ENCODE measurements at places on chromosomes 5 and 9.
A peak's percentile ranks its signal among the peaks of the same experiment; 100 is the strongest.

DNA sequence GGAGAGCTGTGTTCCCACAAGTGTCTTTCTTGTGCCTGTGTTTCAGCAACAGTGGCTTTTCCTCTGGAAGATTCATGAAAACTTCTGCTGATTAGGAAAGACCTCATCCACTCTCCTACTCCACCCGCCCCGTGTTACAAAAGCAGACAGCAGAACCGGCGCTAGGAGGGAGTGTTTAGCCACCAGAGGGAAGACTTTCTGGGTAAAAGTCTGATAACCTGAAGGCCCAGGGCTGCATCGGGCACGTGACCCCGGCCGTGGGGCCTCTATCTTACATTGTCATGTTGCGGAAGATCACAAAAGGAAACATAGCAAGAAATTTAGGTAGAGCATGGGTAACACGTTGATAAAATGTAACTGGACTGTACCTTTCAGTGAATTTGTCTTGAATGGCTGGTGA lies 32.0 kb upstream of the DMRT2 start:
- no peak overlapping the region for H3K27ac ChIP-seq
- H3K4me3 ChIP-seq, result no peak overlapping the region
- no peak for DNase-seq

DNA sequence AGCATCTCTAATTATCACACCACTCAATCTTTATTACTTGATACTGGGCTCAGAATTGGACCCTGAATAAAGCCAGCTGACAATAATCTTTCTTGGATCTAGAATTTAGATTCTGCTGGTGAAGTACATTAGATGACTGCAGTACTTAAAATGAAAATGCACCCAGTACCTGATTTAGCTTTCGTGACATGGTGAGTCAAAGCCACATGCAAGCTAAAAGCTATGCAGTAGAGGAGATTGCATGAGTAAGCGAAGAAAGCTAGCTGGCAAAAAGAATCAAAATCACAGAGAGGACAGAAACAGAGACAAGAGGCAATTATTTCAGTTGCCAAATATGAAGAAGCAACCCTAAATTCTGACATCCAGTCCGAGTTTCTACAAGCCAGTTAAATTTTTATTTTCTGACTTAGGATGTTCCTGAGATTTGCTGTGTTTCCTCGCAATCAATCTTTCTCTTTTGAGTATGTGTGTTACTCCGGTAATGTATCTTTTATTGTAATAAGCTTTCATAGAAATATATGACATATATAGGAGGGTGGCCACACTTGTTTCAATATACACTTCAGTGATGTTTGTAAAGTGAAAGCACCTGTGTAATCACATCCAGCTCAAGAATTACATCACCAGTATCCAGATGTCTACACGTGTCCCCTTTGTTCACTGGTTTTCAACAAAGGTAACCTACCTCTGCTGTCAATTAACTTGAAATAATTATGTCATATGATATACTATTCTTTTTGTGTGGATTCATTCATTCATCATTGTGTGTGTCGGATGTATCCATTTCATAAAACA lies 101.7 kb downstream of the CDH18 start:
- no peak overlapping the region for H3K4me3 ChIP-seq
- H3K27me3 ChIP-seq, result no peaks in the 10 kb centered on the region
- no peak overlapping the region for H3K27ac ChIP-seq
- H3K4me1 ChIP-seq, result no peaks in the 10 kb centered on the region
- no peaks in the 10 kb centered on the region for H3K36me3 ChIP-seq
- no peak for DNase-seq

- DNase-seq, result no peak
- H3K4me1 ChIP-seq, result no peaks in the 10 kb centered on the region
- peaks cover 2% of the 10 kb centered on the region for H3K36me3 ChIP-seq
- H3K4me3 ChIP-seq, result no peak overlapping the region
Measured at GRCh38 chr9:131976157-131977108, 103.2 kb downstream of the MED27 start.

GRCh38 chr5:88948746-88949600 lies 66.0 kb upstream of the MEF2C start:
- no peak for DNase-seq
- H3K27ac ChIP-seq, result no peak overlapping the region
- peaks cover 4% of the 10 kb centered on the region for H3K27me3 ChIP-seq
- no peaks in the 10 kb centered on the region for H3K4me1 ChIP-seq
- H3K36me3 ChIP-seq, result no peaks in the 10 kb centered on the region
- H3K4me3 ChIP-seq, result no peak overlapping the region

GRCh38 chr5:142245786-142246185 lies 79.0 kb downstream of the SPRY4 start:
- H3K4me1 ChIP-seq, result peaks cover 2% of the 10 kb centered on the region
- DNase-seq, result no peak
- no peaks in the 10 kb centered on the region for H3K36me3 ChIP-seq
- H3K27me3 ChIP-seq, result no peaks in the 10 kb centered on the region
- H3K4me3 ChIP-seq, result no peak overlapping the region

- DNase-seq, result no peak
- no peaks in the 10 kb centered on the region for H3K36me3 ChIP-seq
- H3K27ac ChIP-seq, result no peak overlapping the region
- H3K27me3 ChIP-seq, result peaks cover 1% of the 10 kb centered on the region
Measured at GRCh38 chr9:77449240-77450084, 198.7 kb downstream of the GNA14 start.

- no peak overlapping the region for H3K27ac ChIP-seq
- H3K4me3 ChIP-seq, result no peak overlapping the region
- no peaks in the 10 kb centered on the region for H3K36me3 ChIP-seq
- no peaks in the 10 kb centered on the region for H3K4me1 ChIP-seq
- no peaks in the 10 kb centered on the region for H3K27me3 ChIP-seq
Measured at GRCh38 chr5:144390133-144390532, 219.5 kb downstream of the KCTD16 start.

GRCh38 chr9:95841377-95841776 lies 34.1 kb upstream of the ERCC6L2 start:
- no peak overlapping the region for H3K4me3 ChIP-seq
- H3K36me3 ChIP-seq, result peaks cover 12% of the 10 kb centered on the region
- no peaks in the 10 kb centered on the region for H3K4me1 ChIP-seq
- peaks cover 6% of the 10 kb centered on the region for H3K27me3 ChIP-seq

DNA sequence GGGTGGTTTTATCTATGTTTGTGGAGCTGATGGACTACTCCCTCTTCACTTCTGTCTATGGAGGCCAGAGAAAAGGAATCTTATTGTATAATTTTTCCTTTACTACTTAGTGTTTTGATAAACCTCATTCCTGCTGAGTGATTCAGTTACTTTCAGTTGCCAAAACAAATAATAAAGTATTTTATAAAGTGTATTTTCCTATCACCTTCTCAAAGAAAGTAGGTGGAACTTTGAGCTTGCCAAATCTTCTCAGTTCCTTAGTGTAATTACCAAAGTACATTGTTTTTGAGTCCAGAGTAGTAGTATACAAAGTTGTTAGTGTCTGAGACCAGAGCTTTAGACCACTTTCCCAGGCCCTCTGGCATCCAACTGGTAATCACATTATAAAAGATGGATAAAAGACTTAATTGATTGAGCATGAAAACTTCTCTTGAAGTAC lies 13.5 kb downstream of the RABGAP1 start:
- peaks cover 10% of the 10 kb centered on the region for H3K36me3 ChIP-seq
- no peak overlapping the region for H3K27ac ChIP-seq
- H3K4me3 ChIP-seq, result no peak overlapping the region
- peaks cover 4% of the 10 kb centered on the region for H3K4me1 ChIP-seq

- H3K4me1 ChIP-seq, result peaks cover 16% of the 10 kb centered on the region
- DNase-seq, result no peak
- H3K4me3 ChIP-seq, result no peak overlapping the region
- H3K27ac ChIP-seq, result no peak overlapping the region
Measured at GRCh38 chr9:27336829-27337228, 39.9 kb upstream of the EQTN start.

- H3K27ac ChIP-seq, result no peak overlapping the region
- no peaks in the 10 kb centered on the region for H3K27me3 ChIP-seq
- DNase-seq, result peak; percentile 31
- H3K4me1 ChIP-seq, result peaks cover 4% of the 10 kb centered on the region
- peaks cover 20% of the 10 kb centered on the region for H3K36me3 ChIP-seq
Measured at GRCh38 chr5:138282920-138283742, 8.7 kb upstream of the GFRA3 start.

- H3K27ac ChIP-seq, result no peak overlapping the region
- no peaks in the 10 kb centered on the region for H3K4me1 ChIP-seq
Measured at GRCh38 chr5:102554728-102555127, 55.9 kb upstream of the SLCO6A1 start.

- no peaks in the 10 kb centered on the region for H3K4me1 ChIP-seq
- H3K27ac ChIP-seq, result no peak overlapping the region
- H3K27me3 ChIP-seq, result no peaks in the 10 kb centered on the region
- H3K4me3 ChIP-seq, result no peak overlapping the region
- no peaks in the 10 kb centered on the region for H3K36me3 ChIP-seq
Measured at GRCh38 chr5:143646961-143647360, 165.0 kb upstream of the HMHB1 start.

- no peaks in the 10 kb centered on the region for H3K4me1 ChIP-seq
- H3K27me3 ChIP-seq, result no peaks in the 10 kb centered on the region
- no peak for DNase-seq
- no peaks in the 10 kb centered on the region for H3K36me3 ChIP-seq
Measured at GRCh38 chr9:2336055-2336454, 285.5 kb upstream of the VLDLR start.

DNA sequence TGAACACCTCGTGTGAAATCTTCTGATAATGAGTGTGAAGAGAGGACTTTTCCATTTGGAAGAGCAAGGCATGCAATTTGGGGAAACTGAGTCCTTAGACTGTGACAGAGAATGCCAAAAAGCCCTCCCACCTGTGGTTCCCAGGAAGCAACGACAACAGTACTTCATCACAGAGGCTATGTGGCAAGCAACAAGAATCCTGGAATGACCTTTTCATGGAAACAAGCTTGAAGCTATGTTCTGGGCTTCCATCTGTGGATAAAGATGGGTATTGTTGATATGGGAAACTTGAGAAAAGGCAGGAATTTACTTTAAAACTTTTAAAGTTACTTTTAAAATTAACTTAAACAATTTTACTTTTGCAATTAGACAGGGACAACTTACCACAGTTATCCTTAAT lies 131.2 kb upstream of the ANKH start:
- H3K27me3 ChIP-seq, result peaks cover 32% of the 10 kb centered on the region
- H3K4me3 ChIP-seq, result no peak overlapping the region
- peaks cover 18% of the 10 kb centered on the region for H3K4me1 ChIP-seq
- no peak overlapping the region for H3K27ac ChIP-seq
- H3K36me3 ChIP-seq, result peaks cover 6% of the 10 kb centered on the region
- DNase-seq, result no peak

GRCh38 chr5:103587185-103587748 lies 24.7 kb upstream of the NUDT12 start:
- H3K4me3 ChIP-seq, result no peak overlapping the region
- no peaks in the 10 kb centered on the region for H3K36me3 ChIP-seq
- no peak overlapping the region for H3K27ac ChIP-seq

GRCh38 chr9:123164285-123164684 lies 104.1 kb downstream of the STRBP start:
- H3K27ac ChIP-seq, result no peak overlapping the region
- DNase-seq, result no peak
- peaks cover 6% of the 10 kb centered on the region for H3K4me1 ChIP-seq
- H3K36me3 ChIP-seq, result no peaks in the 10 kb centered on the region

GRCh38 chr5:8683496-8683895 lies 814.5 kb downstream of the MTRR start:
- no peak overlapping the region for H3K27ac ChIP-seq
- no peaks in the 10 kb centered on the region for H3K27me3 ChIP-seq
- H3K4me1 ChIP-seq, result no peaks in the 10 kb centered on the region
- no peak overlapping the region for H3K4me3 ChIP-seq

GRCh38 chr5:8288897-8289516 lies 420.1 kb downstream of the MTRR start:
- no peak overlapping the region for H3K27ac ChIP-seq
- H3K36me3 ChIP-seq, result no peaks in the 10 kb centered on the region
- DNase-seq, result no peak
- H3K27me3 ChIP-seq, result no peaks in the 10 kb centered on the region
- no peaks in the 10 kb centered on the region for H3K4me1 ChIP-seq

DNA sequence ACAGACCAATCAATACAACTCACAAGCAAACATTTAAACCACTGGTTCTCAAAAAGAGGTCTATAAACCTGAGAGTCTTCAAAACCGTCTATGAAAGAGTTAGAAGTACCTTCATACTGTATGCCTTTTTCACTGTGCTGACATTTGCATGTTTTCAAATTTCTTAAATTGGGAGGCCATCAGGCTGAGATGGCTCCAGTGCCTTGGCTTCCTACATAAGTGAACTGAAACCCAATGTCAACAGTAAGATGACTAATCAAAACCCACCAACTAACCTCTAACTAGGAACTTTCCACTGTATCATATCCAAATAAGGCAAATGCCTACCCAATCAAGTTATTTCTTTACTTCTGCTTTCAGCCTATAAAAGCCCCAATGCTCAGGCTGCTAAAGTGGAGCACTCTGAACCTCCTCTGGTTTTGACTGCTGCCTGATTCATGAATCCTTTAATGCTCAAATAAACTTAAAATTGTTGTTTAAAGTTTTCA lies 35.1 kb downstream of the FAM13B start:
- no peaks in the 10 kb centered on the region for H3K27me3 ChIP-seq
- H3K4me1 ChIP-seq, result peaks cover 33% of the 10 kb centered on the region
- peaks cover 55% of the 10 kb centered on the region for H3K36me3 ChIP-seq
- peak overlapping the region; percentile 69 for H3K27ac ChIP-seq
- DNase-seq, result no peak

GRCh38 chr9:36985769-36986467 lies 48.1 kb downstream of the PAX5 start:
- H3K27ac ChIP-seq, result no peak overlapping the region
- DNase-seq, result no peak
- H3K4me3 ChIP-seq, result peak overlapping the region; percentile 1
- peaks cover 15% of the 10 kb centered on the region for H3K4me1 ChIP-seq

DNA sequence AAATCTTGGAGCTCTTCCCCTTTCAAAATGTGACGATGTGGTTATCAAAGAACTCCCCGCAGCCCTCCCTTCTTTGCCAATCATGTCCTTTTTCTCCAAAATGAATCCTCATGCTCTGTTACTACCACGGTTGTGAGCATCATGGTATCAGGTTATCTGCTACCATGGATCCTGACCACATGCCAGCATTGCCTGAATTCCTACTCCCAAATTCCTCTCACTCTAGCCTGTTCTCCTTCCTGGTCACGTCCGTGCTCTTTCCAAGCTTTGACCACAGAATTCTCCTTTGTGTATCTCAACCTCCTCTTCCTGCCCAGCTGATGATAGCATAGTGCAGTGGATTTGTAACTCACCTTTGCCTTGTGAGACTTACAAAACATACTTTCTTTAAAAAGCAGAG lies 59.5 kb upstream of the FBXL7 start:
- no peak overlapping the region for H3K27ac ChIP-seq
- no peaks in the 10 kb centered on the region for H3K27me3 ChIP-seq
- H3K4me1 ChIP-seq, result no peaks in the 10 kb centered on the region
- no peak overlapping the region for H3K4me3 ChIP-seq
- no peaks in the 10 kb centered on the region for H3K36me3 ChIP-seq

DNA sequence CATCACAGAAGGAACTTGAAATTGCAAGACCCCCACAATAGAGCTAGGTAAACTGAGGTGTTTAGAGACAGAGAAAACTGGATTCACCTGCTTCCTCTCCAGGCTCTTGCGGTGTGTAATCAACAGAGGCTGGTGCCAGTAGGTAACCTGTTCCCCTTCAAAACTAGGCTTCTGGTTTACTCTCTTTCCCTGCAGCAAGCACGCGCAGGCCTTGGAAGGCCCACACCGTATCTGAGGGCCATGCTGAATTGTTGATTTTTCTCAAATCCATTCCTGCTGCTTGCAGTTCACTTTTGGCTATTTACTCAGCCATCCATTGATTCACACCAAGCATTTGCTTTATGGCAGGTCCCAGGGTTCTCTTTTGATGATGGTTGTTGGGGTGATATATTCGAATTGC lies 667 bp upstream of the FRRS1L start:
- peaks cover 12% of the 10 kb centered on the region for H3K4me1 ChIP-seq
- no peak for DNase-seq
- H3K27ac ChIP-seq, result no peak overlapping the region
- peaks cover 6% of the 10 kb centered on the region for H3K36me3 ChIP-seq
- no peak overlapping the region for H3K4me3 ChIP-seq
